ENCODE measurements at places on chromosomes 6 and 20.

DNA sequence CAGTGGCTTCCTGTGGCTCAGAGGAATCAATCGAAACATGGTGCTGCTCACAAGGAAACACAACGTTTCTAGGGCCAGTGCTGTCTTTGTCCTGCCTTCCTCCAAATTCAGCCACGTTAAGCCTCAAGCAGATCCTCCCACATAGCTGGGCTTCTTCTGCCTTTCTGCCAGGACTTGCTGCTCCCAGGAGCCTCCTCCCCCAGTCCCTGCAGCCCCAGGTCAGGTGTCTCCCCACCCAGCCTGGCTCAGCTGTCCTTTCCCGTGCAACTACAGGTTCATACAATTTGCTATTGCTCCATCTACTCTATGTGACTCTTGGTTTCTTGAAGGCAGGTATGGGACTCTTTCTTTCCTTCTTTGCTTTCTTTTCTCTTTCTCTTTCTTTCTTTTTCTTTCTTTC is 215.3 kb upstream of the RNF24 start:
- no peak for DNase-seq

GRCh38 chr6:96014846-96015517 is 792 bp upstream of the FUT9 start:
- no peak for DNase-seq

- no peak for DNase-seq
Observed at GRCh38 chr20:3839328-3839727, 7.3 kb upstream of the MAVS start.

GRCh38 chr20:46713957-46714834 is 4.7 kb downstream of the SLC2A10 start:
- no peak for DNase-seq

DNA sequence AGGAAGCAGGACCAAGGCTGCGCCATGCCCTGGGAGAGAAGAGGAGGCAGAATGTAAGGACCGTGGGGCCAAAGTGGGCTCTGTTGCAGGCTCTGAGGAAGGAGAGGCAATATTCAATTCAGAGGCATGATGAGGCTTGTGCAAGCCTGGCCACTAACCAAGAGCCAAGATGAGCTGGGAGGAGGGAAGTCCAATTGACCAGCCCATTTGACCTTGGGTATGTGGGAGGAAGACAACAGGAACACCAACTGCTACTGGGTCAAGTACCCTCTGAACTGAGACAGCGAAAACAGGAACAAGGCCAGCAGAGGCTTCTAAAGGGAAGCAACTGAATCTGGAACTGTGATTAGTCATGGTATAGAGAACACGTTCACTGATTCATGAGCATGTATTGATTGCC is 779.6 kb downstream of the MAFB start:
- DNase-seq, result no peak

GRCh38 chr20:37386505-37387251 is 40.7 kb downstream of the SRC start:
- no peak for DNase-seq

- no peak for DNase-seq
Observed at GRCh38 chr6:12645941-12646340, 70.6 kb upstream of the PHACTR1 start.

DNA sequence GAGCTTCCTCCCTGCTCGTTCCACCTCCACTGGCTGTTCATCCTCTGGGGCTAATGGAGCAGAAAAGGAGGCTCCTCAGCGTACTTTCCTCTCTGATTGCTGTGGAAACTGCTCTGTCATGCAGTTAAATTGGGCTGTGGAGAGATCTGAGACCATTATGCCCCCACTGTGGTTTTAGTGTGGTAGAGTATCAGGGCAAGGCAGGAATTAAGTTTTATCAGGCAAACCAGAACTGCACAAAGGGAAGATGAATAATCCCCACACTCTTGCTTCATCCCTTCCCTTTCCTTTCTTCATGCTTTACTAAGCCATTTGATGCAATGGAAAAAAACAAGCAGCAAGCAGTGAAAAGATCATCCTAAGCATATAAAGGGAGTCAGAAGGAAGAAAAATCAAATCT is 11.9 kb upstream of the ME1 start:
- DNase-seq, result no peak

DNA sequence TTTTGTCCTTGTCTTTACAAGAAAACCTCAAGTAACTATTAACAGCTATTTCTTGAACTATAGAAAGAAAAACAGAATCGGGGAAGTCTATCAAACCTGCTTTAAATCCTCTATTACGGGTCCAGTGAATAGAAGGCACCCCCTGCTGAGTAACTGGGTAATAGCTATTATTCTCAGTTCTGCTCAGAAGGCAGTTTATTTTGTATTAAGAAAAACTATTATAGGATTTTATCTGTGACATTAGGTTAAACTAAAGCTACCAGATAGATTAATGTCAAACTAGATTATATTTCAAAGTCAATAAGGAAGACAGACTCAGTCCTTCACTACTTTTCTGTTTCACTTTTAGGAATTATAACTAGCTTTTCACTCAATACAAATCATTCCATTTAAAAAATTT is 93.7 kb downstream of the DST start:
- no peak for DNase-seq

DNA sequence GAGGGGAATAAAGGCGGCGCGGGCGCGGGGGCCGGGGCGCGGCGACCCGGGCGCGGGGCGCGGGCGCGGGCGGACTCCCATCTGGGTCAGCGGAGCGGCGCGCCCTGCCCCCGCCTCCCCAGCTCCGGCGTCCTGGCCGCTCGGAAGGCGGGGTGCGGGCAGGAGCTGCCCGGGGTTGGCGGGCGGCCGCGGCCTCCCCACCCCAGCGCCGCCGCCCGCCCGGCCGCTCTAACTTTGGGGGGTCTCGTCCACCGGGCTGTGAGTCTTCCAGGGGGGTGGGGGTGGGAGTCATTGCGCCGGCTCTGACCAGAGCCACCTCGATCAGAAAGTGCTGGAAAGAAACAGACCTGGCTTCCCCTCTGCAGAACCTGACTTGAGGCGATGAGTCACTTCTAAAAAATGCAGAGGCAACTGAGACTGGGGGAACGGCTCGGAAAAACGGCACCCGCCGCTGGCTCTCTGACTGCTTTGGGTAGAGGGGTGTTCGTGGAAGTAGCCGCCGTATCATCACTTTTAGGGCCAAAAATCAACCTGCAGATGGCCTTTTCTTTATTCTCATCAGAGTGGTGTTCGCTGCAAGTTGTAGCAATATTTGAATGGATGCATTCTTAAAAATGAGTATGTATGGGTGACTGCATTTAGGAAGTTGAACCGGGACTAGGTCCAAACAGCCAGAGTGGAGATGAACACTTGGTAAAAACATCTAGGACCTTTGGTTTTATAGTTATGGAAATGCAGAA is 667 bp downstream of the CAP2 start:
- no peak for DNase-seq

All from stimulated activated CD8-positive, alpha-beta memory T cell treated with anti-CD3 and anti-CD28 coated beads, Interleukin-7, amount 100 ng/mL, for 48 hours (primary cell).